ENCODE measurements at places on chromosomes 5 and 9.

GRCh38 chr5:116585227-116585626 is 10.6 kb upstream of the SEMA6A start:
- no peak for DNase-seq

- DNase-seq: no peak
Measured at GRCh38 chr5:109691996-109692395, 2.3 kb downstream of the MAN2A1 start.

GRCh38 chr5:76524101-76524835 is 98.9 kb downstream of the F2RL2 start:
- DNase-seq: no peak

DNA sequence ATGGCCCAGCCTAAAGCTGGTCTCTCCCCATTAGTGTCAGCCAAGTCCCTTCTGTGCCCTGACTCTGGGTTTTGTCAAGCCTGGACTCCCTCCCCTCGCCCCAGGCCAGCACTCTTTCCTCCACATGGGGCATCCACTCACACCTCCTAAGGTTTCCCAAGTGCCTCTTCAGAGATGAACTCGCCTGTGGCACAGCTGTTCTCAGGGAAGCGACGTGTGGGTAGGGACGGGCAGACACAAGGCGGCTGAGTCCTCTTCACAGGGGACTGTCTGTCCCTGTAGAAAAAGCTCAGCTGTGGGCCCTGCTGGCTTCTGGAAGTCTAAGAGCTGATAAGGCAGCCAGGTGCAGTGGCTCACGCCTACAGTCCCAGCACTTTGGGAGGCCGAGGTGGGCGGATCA is 78.5 kb downstream of the CACNA1B start:
- no peak for DNase-seq

- DNase-seq: no peak
Measured at GRCh38 chr5:143116814-143117213, 286.7 kb downstream of the NR3C1 start.

- no peak for DNase-seq
Measured at GRCh38 chr5:30034870-30035269, 1158.6 kb upstream of the CDH6 start.

- DNase-seq: no peak
Measured at GRCh38 chr9:93520523-93520922, 55.9 kb upstream of the PHF2 start.

GRCh38 chr5:147464211-147464610 is 45.7 kb downstream of the DPYSL3 start:
- no peak for DNase-seq

- DNase-seq: no peak
Measured at GRCh38 chr5:177134697-177135225, 1.2 kb downstream of the NSD1 start.

DNA sequence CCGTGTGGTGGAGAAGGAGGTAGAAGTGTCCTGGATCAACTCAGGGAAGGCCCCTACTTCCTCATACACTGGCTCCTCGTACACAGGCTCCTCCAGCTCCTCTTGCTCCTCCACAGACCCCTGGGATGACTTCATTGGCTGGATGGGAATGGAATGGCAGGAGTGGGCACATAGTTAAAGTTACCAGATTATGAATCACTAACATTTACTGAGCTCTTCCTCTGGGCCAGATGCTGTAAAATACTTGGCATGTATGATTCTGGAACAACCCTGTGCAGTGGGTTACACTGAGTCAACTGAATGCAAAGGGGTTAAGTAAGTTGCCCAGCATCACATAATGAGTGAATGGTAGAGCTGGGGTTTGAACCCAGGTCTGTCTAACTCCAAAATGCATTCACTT is 3.1 kb upstream of the FCHSD1 start:
- no peak for DNase-seq

- no peak for DNase-seq
Measured at GRCh38 chr9:37968228-37968701, 64.3 kb upstream of the SLC25A51 start.

DNA sequence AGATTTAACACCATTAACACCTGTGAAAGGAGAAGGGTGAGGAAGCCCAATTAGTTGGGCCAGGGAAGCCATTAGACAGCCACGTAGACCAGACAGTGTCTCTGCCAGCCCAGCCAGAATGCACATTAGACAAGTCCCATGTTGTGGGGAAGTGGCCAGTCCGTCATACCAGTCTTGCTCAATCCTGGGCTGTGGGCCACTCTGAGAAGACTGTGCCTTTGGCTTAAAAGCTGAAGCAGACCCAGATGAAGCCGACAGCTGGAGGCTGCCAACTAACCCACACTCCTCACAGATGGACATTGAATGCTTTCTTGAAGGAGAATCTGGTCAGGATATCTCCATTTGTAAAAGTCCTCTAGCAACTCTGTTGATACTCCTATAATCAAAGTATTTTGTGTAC is 128.5 kb downstream of the CHSY3 start:
- no peak for DNase-seq

- no peak for DNase-seq
Measured at GRCh38 chr5:155089643-155090042, 76.1 kb downstream of the KIF4B start.

DNA sequence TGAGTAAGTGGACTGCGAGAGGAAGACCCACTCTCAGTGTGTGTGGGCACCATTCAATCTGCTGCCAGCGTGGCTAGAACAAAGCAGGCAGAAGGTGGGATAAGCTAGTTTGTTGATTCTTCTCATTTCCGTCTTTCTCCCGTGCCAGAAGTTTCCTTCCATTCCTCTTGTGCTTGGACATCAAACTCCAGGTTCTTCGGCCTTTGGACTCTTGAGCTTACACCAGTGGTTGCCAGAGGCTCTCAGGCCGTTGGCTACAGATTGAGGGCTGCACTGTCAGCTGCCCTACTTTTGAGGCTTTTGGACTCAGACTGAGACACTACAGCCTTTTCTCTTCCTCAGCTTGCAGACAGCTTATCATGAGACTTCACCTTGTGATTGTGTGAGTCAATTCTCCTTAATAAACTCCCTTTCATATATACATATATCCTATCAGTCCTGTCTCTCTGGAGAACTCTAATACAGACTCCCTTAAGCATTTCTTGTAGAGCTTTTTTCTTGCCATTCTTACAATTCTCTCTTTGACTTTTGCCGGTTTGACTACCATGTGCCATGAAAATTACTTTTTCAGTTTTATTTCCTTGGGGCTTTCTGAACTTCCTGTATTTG is 494.9 kb downstream of the PRR16 start:
- no peak for DNase-seq

GRCh38 chr5:126591549-126591948 is 3.5 kb downstream of the ALDH7A1 start:
- no peak for DNase-seq

- no peak for DNase-seq
Measured at GRCh38 chr9:93567271-93567959, 9.0 kb upstream of the PHF2 start.

DNA sequence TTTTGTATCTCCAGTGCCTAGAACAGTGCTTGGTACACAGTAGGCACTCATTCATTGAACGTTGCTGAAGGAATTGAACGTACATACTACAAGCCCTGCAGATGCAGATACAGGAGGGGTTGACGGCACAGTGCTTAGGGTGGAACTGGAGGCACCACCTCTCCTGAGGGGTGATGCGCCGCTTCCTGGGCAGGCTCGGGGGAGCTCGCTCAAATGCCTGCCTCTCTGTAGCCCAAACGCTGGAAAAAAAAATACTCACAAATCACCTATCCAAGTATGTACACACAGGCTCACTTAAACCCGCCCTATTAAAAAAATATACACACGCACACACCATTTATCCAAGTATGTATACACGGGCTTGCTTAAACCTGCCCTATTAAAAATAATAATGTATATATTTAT is 536 bp upstream of the COMMD10 start:
- DNase-seq: no peak

GRCh38 chr5:56565283-56565615 is 250.1 kb upstream of the MAP3K1 start:
- DNase-seq: no peak

DNA sequence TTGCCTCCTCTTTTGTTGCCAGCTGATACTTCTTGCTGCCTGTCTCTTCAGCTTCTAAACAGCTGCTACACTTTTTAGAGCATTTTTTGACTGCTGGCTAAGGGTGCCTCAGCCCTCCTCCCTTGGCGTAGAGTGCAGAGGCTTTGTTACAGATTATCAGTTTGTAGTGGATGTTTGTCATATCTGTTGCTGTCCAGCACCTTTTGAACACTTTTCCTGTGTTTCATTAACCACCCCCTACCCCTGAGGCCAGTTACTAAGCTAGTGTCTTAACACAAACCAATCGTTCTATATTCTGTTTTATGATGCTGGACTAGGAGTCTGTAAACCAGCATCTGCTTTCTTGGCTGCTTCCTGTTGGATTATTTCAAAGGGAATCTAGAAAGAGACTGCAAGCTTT is 441.5 kb downstream of the DNAH5 start:
- no peak for DNase-seq

DNA sequence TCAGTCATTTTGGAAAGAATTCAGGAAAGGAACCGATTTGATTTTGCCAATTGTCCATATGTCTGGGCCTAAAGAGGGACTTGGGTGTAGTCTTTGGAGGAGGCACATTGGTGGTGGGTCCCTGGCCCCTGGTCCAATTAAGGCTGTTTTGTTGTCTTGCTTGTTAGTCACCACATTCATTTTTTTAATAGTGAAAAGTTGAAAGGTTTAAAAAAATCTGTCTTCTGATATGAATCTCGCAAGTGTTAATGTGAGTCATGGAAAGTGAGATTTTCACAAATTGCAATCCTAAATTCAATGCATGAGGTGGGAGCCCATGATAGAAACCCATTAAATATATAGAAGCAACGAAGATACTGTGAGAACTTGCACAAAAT is 165.9 kb upstream of the OTULINL start:
- DNase-seq: no peak

GRCh38 chr9:7304627-7304995 is 495.0 kb downstream of the DMAC1 start:
- no peak for DNase-seq

DNA sequence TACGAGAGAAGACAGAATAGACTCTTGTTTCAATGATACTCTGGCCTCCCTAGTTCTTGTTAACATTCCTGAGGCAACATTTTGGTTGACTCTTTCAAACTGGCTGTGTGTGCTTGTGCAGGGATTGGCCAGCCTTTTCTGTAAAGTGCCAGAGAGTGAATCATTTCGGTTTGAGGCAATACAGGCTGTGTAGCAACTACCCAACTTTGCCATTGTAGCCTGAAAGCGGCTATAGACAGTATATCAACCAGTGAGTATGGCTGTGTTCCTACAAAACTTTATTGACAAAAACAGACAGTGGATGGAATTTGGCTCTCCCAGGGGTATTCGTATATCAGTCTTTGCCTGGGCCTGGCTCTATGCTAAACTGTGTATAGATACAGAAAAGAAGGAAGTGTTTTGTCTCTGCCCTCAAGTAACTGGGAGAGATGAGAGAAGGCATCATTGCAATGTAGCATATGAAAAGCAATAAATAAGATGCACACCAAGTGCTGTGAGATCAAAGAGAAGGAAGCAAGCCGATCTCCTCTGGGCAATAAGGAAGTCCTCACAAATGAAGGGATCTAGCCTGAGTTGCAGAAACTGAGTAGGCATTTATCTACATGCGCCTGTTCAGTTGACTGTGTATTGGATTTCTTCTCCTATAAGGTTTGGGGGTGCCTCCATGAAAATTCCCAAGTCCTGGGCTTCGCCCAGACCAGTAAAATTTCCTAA is 568.0 kb upstream of the KLF4 start:
- no peak for DNase-seq

- no peak for DNase-seq
Measured at GRCh38 chr5:134370311-134370870, 978 bp upstream of the UBE2B start.

- no peak for DNase-seq
Measured at GRCh38 chr5:41903382-41903891, 707 bp upstream of the RIMOC1 start.

GRCh38 chr5:82413302-82414040 is 135.3 kb upstream of the RPS23 start:
- no peak for DNase-seq

DNA sequence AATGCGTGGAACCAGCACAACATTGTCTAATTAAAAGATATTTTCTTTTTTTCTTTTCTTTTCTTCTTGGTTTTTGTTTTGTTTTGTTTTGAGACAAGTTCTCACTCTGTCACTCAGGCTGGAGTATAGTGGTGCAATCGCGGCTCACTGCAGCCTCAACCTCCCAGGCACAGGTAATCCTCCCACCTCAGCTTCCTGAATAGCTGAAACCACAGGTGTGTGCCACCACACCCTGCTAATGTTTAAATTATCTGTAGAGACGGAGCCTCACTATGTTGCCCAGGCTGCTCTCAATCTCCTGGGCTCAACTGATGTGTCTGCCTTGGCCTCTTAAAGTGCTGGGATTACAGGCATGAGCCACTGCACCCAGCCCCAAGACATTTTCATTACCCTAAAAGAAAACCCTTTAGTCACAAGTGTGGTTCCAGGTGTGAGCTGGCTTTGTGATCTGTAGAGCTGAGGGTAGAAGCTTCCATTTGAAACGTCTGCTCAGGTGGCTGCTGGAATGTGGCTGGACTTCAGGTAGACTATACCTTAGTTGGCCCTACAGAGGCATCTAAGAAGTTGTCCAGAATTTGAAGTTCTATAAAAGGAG is 19.1 kb upstream of the NEK6 start:
- DNase-seq: no peak

GRCh38 chr9:5122116-5122515 is 63.3 kb downstream of the INSL6 start:
- no peak for DNase-seq
